H7 (cell line): ENCODE measurements at places on chromosomes 2 and 18.
A peak's percentile ranks its signal among the peaks of the same experiment; 100 is the strongest.

DNA sequence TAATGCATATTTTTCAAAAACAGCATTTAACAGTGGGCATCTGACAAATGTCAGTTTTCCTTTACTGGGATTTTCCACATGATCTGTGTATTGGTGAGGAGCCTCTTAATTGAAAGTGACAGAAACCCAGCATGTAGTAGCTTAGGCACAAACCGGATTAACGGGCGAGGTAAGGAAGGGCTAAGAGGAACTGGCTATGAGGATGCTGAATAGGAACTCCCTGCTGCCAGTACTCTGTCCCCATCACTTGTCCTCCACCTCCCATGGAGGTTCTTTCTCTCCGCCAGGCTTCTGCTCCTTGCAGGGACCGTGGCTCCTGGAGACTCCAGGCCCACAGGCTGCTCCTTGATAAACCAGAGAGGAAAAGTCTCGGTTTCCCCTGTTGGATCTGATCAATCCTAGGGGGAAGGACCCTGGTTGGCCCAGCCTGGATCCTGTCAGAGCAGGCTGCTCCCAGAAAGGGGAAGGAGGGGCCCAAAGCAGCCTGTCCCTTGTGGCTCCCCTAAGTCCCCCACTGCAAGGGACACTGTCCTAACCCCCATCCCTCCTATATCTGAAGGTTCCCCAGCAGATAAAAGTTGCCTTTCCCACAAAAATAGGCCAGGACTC, 10.3 kb downstream of the TEX44 start:
- no peak for DNase-seq

- DNase-seq: no peak
Observed at GRCh38 chr2:200850512-200851256, 13.8 kb downstream of the CLK1 start.

DNA sequence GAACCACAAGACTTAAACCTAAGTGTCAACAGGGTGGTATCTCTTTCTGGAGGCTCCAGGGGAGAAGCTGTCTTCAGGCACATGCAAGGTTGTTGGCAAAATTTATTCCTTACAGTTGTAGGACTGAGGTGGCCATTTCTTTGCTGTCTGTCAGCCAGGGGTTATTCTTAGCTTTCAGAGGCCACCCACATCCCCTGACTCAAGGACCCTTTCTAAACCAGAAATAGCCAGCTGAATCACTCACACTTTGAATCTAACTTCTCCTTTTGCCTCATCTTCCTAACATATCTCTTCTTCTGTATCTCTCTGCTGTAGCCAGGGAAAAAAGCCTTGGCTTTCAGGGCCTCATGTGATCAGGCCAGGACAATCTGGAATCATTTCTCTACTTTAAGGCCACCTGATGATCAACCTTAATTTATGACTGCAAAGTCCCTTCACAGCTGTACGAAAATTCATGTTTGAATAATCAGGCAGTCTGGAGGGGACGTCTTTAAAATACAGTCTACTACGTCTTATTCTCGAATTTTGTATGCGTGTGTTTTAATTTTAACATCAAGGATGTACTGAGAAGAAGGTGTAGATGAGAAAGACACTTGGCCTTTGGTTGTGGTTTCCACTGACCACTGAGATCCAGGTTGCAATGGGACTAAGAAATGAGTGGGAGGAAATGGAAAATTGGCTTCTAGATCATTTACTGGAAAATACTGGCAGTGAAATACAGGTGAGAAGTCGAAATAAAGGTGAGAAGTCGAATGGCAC, 90.4 kb downstream of the DOCK10 start:
- DNase-seq: no peak

DNA sequence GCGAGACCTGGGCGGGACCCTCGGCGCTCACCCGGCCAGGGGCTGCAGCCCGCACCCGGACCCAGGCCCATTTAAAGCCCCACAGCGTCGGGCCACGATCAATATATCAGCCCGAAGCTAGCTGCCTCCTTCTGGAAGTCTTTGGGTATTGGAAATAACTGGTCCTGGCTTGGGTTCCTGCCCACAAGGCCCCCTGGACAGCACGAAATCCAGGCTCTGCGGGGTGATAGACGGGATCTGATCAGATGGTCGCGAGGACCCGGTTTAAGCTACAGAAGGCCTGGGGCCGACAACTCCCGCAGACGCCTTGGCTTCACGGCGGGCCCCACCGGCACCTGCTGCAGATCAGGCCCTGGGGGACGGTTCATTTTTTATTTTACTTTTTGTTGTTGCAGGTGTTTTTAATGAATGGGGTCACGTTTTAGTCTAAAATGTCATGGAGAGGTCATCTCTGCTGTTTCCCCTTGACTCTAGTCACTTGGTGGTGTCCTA, 362 bp upstream of the PSTPIP2 start:
- DNase-seq: no peak

DNA sequence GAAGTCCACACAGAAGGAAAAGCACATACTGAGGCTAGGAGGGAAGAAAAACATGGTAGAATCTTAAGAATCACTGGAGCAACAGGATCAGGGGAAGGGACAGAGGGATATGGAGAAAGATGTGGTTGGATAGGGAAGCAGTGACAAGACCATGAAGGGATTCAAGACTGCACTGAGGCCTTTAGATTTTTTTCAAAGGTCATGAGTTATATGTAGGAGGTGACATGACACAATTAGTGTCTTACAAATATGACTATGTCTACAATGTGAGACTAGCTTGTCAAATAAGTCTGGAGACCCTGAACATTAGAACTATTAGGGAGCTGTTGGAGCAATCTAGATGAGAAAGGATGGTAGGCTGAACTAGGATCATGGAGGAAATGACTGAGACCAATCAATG, 1130.3 kb upstream of the ZEB2 start:
- DNase-seq: no peak

DNA sequence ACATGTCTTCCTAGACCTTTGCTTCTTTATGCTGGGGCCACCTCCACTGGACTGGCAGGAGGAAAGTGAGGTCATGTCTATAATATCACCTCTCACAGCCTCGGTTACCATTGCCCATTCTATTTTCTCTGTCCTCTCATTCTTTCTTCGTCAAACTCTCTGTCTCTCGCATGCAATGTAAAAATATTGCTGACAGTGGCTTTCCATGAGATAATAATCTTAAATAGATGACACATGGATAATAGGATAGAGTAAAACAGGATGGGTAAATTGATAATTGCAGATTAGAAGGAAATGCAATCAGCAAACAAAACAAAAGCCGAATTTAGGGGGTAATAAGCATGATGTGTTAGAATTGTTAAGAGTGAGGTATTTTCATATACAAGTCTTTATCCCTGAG, 215.7 kb upstream of the PARD3B start:
- no peak for DNase-seq

DNA sequence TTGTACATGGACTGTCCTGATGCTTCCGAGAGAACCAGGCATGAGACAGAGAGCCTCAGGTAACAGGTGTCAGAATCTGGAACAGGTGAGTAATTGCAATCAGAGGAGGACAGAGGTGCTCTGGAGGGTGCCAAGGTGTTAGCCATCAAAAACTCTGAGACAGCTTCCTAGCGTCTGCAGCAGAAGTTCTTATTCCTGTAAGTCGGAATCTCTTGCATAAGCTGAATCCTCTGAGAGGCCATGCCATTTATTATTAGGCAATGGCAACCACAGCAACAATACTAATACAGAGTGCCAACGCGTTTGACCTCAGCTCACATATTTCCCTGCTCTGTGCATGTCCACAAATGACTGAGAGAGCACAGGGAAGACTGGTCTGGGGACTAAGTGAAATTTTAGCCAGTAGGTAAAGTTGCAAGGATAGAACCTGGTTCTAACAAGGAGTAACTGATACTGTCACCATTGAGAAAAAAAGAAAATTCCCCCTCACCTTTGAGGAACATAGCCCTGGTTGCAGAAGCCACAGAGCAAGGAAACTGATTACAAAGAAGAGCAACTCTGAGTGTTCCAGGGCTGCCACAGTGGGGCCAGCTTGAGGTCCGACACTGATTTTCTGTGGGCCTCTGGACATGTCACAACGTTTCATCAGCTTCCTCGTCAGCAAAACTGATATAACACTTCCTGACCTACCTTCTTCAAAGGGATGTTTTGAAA, 55.1 kb upstream of the ACSL3 start:
- no peak for DNase-seq

DNA sequence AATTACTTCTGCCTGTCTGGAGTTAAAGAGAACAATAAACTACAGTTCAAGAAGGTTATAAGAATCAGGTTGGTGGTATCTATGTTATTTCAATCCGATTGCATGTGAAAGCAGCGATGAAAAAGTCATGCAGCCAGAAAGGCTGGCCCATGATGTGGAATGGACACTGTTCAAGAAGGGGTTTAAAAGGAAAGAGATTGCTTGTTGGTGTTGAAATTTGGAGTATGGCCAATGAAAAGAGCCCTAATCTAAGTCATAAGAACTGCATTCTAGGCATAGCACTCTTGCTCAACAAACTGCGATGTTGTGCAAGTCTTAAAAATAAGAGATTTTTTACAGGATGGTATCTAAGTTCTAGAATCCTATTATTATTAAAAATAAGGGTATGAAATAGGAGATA, 61.3 kb downstream of the EFEMP1 start:
- no peak for DNase-seq

GRCh38 chr18:35415511-35416073, 38.5 kb upstream of the ZNF396 start:
- DNase-seq: no peak

DNA sequence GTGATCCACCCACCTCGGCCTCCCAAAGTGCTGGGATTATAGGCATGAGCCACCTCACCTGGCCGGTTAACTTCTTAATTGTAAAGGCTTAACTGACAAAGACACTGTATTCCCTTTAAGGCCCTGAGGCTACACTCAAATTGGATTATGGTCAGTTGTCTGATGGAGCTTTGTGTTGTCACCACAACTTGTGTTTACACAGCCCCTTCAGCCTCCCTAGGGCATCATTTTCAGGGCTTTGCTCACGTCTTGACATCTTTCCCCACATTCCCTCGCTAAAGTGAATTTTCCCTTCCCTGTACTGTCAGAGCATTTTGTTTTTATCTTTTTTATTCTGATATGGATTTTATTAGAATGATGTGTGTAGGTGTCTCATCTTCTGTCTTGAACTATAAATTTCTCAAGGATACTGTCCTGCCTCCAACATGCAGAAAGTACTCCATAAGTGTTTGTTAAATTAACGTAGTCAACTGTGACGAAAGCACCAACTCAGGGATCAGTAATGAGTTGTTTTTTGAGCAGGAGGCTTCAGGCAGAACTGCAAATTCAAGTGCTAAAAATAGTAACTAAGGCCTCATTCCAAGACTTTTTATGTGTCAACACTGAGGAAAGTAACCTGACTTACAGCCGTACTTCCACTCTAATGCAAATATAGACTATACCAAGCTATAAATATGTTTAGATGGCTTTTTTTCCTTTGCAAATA, 77.1 kb upstream of the NARS1 start:
- DNase-seq: no peak

DNA sequence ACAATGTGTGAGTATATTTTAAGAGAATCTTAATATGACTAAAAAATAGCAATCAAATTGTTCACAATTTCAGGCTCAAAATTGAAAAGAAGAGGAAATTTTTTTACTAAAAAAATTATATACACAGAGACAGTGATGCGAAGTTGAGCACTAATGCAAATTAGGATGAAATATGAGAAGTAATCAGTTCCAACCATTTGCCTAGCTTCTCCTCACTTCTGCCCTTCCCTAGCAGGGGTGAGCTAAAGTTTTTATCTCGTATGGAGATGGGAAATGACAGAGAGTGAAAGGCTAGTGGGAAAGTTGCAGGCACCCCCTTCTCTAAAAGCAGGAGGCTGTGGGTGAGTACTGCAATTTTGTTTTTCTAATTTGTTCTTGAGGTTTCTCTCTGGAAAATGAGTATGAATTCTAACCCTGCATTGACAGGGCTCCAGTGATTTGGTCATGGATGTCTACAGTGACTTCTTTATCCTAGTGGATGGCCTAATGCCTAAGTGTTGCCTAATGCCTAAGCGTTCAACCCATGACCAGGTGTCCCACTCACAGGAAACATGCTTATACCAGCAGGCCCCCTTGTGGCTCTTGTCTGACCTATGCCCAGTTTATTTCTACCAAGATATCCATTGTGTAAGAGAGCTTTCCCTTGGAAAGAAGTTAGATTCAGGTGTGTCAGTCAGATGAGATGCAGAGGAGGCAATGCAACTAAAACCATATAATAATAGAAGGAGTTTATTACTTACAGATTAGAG, 78.0 kb upstream of the HNMT start:
- DNase-seq: peak; percentile 8

DNA sequence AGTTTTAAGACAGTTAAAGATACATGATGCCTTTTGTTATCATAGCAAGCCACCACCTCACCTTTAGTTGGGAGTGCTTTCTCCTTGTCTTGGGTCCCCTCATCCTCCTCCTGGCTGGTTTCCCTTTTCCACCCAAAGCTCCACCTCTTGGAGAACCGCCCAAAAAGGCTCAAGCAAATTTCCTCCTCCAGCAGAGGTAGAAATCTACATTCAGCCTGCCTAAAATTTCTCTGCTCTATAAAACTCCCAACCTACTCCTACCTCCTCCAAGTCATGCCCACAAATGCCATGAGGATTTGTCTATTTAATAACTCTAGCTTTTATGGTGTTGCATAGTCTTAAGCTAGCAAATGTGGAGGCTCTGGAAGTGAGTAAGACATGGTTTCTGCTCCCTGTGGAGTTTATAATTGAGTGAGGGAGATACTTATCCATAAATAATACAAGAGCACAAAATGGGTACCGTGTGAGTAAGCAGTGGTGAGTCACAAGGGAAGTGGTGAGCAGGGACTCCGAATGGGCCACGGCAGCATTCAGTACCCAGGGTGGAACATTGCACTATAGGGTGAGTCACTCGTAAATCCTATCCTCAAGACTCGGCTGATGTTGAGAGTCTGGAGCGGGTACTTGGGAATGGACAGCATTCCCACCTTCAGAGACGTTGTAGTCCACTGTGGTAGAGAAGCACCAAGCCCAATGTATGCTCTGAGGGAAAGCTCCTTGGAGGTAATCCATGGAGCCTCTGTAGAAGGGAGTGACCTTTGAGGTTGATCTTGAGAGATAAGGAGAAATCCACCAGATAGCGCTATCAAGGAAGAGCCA, 146.3 kb downstream of the RTN4 start:
- DNase-seq: no peak

GRCh38 chr2:209383212-209383611, 40.6 kb upstream of the MAP2 start:
- no peak for DNase-seq

DNA sequence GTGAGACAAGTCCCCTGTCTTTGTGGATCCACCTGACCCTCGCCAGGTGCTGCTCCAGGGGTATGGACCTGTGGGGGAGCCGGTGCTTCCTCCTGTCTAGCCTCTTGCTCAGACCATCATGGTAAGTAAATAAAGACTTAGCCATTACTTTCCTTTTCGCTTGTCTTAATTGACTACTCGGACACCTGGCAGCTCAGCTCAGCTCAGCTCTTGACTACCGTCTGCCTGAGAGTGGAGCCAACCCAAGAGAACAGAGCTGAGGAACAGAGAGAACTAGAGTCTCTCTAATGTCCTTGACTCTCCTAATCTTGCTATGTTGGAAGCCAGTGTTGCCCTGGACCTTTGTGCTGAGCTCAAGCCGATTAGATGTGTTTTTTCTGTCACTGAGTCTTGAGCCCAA, 170.3 kb upstream of the CXCR4 start:
- no peak for DNase-seq

GRCh38 chr2:28632791-28633190, 118.8 kb upstream of the PPP1CB start:
- no peak for DNase-seq
